Hematopoietic multipotent progenitor cell (in vitro differentiated cells): ENCODE measurements at places on chromosomes 3 and 15. TPM values are rescaled to one million over a fixed set of nuclear protein-coding genes. Genes with fewer than 3 reads are reported as not detected.

The TTLL13 gene
- total RNA-seq: under 0.01 TPM

DNA sequence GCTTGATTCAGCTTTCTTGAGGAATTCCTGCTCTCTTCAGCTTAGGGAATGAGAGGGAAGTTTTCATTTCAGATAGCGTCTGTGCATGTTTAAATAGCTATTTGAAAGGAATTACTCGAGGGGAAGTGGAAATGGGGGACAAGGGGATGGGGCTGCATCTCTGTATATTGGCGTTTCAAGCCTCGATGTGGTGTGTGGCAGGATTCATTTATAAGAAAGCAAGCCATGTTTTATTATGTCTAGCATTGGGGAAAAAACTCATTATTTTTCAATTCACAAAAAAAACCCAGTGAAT lies 1.0 kb downstream of the ATP2C1 start:
- no peak for DNase-seq

The FBXO40 gene
- not detected for total RNA-seq

DNA sequence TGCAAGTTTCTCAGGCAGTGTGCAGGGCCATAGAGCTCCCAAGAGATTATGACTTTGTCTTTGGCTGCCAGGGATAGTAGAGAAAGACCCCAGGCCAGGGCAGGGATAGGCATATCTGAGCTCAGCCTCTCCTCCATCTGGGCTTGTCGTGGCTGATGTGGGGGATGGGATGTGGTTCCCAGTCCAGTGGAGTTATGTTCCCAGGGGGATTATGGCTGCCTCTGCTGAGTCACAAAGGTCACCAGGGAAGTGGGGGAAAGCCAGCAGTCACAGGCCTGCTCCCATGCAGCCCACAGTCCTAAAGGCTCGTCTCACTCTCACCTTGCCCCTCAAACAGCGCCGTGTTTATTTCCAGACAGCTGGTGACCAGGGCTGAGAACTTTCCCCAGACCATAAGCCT lies 354.9 kb downstream of the SI start:
- no peak for DNase-seq

The KLHL25 gene
- 2.4 TPM for total RNA-seq

GRCh38 chr3:116020495-116020894 lies 397.2 kb downstream of the GAP43 start:
- no peak for DNase-seq

The HEMK1 gene
- total RNA-seq: 10.0 TPM

DNA sequence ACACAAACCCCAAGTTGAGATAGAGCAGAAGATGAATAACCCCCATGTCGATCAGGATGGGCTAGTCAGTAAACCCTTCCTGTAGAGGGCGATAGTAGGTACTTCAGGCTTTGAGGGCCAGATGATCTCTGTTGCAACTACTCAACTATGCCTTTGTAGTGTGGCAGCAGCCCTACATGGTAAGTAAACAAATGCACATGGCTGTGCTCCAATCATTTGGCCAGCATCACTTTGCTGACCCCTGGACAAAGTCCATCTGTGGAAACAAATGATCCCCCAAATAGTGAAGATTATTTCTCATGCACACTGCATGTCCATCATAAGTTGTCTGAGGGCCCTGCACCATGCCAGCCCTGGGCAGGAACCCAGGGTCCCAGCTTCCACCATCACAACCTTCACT lies 402.2 kb upstream of the PROK2 start:
- peak; percentile 26 for DNase-seq

- peak; percentile 9 for DNase-seq
Observed at GRCh38 chr15:67945951-67946700, 106.3 kb upstream of the RNU6-1 start.

- DNase-seq: no peak
Observed at GRCh38 chr3:182484682-182485081, 308.6 kb upstream of the ATP11B start.

GRCh38 chr3:159378396-159379194 lies 576.7 kb downstream of the MFSD1 start:
- DNase-seq: no peak

DNA sequence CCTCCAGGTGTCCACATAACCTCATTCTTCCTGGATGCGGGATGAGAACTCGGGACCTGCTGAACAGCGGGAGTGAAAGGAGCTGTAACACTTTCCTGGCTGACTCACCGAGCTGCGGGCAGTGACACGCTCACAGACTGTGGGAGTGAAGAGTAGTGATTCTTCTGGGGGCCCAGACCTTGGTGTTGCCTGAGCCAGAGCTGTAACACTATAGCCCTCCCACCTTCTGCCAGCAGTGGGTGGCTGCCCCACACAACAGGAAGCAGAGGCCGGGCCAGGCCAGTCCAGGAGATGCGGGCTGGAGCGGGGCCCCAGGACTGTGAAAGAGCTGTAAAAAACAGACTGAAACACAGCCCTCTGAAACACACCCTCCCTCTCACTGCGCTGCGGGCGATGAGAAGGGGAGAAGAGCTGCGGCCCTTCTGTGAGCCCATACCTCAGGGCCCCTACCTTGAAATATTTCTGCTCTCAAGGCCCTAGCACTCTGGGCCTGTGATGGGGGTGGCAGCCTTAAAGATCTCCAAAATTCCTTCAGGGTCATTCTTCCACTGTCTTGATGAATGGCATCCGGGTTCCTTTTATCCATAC lies 464.0 kb upstream of the CCDC54 start:
- no peak for DNase-seq

The AQP9 gene
- 0.54 TPM for total RNA-seq

- no peak for DNase-seq
Observed at GRCh38 chr3:149806171-149806778, 6.7 kb upstream of the RNF13 start.

The CLDN16 gene
- not detected for total RNA-seq

DNA sequence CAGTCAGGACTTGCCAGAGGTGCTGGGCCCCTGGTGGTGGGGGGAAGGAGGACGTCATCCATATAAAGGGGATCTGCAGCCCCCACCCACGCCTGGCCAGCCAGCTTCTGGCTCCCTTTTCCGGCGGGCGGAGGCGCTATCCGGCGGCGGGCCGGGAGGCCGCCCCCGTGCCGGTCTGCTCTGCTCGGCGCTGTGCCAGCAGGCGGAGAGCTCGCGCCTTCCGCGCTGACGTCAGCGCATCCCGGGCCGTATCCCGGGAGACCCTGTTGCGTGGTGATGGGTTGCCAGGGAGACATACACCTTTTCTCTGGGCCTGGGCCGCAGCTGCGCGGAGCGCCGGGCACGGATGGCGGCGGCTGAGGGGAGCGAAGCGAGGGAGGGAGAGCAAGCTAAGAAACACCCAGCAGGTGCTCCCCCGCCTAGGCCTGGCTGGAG lies 1.1 kb downstream of the FAM131A start:
- DNase-seq: no peak

DNA sequence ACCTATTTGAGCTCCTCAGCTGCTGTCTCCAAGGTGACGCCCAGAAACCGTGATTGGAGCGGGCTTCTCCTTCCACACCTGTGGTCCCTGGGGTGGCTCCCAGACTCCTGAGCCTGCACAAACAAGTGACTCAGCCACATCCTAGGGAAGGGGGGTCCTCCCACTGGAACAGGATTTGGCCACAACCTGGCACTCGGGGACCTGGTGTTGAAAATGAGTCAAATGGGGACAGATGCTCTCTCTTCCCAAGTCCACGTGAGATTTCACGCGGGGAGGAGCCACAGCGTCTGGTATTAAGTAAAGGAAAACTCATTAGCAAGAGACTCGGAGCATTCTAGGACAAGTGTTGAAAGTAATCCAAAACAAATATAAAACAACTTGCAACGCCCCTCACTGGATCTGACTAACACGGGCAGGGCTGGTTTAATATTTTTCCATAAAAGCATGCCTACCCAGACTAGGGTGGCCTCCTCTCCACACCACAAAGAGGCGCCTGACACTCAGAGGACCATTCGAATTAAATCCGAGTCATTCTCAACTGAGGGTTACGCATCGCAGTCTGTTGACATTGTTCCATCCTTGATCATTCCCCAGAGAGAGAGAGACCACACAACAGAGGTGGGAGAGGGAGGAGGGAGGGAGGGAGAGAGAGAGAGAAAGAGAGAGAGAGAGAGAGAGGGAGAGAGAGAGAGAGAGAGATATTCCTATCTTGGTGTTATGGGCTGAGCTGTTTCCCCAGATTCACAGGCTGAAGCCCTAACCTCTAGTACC lies 74.4 kb downstream of the MGLL start:
- DNase-seq: no peak

- DNase-seq: peak; percentile 50
Observed at GRCh38 chr15:83380682-83381081, 66.5 kb upstream of the SH3GL3 start.

The FOXP1 gene
- 123 TPM for total RNA-seq

DNA sequence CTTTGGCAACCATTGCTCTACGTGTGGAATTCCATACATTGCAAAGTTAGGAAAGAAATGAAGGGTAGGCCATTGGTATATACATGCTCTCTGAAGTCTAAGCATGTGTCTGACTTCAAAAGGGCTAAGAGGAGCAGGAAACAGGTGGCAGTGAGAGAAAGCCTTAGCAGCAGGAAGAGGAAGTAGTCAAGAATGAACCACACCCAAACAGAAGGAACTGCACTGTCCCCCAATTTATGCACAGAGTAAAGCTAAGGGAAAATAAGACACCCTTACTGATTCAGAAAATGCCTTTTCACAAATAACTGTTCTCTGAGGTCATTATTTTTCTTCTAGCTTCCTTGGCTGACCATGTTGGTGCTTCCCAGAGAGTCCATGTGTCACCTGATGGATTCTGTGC lies 575.4 kb downstream of the NTRK3 start:
- no peak for DNase-seq

GRCh38 chr3:28791713-28792255 lies 443.2 kb upstream of the AZI2 start:
- no peak for DNase-seq

The ARIH1 gene
- total RNA-seq: 26.9 TPM

DNA sequence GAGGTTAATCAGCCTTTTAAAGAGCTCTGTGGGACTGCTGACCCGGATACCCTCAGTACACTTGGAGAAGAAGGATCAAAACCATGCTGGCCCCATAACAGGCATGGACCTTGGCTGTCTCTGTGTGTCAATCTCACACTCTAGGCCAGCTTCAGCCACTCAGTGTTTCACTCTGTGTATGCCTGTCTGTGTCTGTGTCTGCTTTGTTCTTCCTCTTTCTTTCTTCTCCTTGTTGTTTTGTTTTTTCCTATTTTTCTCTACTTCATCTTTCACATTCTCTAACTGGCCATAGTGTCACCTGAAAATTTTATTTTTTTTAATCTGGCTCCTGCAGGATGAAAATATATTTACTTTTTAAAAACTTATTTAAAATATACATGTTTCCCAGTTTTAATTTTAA lies 51.1 kb downstream of the SERP1 start:
- DNase-seq: no peak

- DNase-seq: no peak
Observed at GRCh38 chr3:65169961-65170360, 482.2 kb upstream of the ADAMTS9 start.

The EPHB3 gene
- total RNA-seq: 0.54 TPM

- DNase-seq: no peak
Observed at GRCh38 chr3:168467115-168467714, 371.5 kb upstream of the GOLIM4 start.

The USP50 gene
- 0.27 TPM for total RNA-seq

DNA sequence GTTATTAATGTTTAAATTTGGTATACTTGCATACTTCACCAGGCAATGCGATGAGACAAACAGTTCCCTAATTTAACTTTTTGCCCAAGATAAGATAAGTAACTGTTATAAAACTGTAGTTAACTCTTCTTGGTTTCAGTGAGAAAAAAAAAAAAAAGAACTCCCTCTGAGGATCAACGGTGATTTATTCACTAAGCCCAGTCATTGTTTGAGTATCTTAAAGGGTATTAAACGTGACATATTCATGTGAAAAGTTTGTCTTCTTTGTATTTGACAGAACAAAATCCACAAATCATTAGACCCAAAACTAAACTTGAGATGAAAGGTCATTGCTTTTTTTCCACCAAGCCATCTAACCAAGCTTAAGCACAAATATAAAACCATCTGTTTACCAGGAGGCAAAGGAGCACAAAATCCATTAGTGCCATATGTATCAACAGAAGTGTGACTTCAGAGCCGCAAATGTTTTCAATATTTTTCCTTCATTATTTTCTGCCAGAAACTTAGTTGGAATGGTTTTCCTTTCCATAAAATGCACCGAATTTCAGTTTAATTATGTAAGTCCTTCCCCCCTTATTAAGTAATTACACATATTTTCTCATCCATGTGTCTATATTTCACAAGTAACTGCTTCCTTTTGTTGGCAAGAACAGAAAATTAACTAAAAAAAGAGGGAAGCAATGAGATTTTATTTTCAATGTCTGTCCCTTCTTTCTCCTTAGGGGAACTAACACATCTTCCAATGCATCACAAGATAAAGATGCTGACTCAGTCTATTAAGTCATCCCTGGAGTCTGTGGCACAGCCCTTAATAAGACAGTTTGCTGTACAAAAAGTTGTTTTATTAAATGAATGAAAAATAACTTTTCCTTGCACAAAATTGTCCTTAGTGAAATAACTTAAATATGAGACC lies 92.2 kb upstream of the RAP2B start:
- no peak for DNase-seq

GRCh38 chr3:14467814-14468620 lies 65.6 kb downstream of the SLC6A6 start:
- DNase-seq: peak; percentile 36

The CAND2 gene
- 3.0 TPM for total RNA-seq

The ISLR2 gene
- not detected for total RNA-seq

DNA sequence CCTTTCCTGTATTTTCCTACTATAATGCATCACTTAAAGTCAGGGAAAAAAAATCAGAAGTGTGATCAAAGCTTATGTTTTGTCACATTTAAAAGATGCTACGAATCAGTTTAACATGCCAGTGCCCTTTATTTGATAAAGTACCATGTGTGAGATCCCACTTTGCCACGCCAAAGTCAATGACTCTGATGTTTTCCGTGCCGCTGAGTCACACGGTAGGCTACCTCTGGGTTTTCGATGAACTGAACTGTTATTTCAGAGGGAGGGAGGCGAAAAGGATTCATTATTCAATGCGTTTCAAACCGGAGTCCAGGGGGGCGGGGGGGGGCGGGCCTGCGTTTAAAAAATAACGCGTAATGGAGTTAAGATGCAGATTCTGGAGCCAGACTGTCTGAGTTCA lies 203.0 kb downstream of the ABHD5 start:
- no peak for DNase-seq
